ENCODE measurements at places on chromosomes 5 and 9. TPM values are rescaled to one million over a fixed set of nuclear protein-coding genes. Genes with fewer than 3 reads are reported as not detected.

OMD gene
- total RNA-seq, result not detected

PAPPA gene
- 0.10 TPM for total RNA-seq

FRMPD1 gene
- total RNA-seq, result not detected

UBE2QL1 gene
- 0.24 TPM for total RNA-seq

PCDHGA2 gene
- total RNA-seq, result not detected

C9orf50 gene
- total RNA-seq, result not detected

GALNT10 gene
- total RNA-seq, result 24.0 TPM

ZNF883 gene
- 0.55 TPM for total RNA-seq

GAS1 gene
- total RNA-seq, result 0.58 TPM
